ENCODE measurements at places on chromosomes 4 and X.
A peak's percentile ranks its signal among the peaks of the same experiment; 100 is the strongest.

DNA sequence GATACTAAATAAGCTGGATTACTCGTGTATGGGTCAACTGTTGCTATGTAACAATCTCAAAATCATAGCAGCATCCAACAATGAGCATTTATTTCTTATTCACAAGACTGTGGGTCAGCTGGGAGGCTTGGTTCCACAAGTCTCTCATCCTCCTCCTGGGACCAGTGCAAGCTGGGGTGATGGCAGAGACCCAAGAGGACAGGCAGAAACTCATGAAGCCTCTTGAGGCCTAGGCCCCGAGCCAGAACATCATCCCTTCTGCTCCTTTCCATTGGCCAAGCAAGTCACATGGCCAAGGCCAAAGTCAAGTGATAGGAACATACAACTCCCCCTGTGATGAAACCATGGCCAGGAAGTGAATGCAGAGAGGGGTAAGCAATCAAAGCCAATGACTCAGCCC lies 422.1 kb downstream of the BCOR start:
- no peak for DNase-seq

- DNase-seq = peak; percentile 91
These were observed 113.0 kb upstream of the SH3RF1 start for GRCh38 chr4:169383724-169384123.

DNA sequence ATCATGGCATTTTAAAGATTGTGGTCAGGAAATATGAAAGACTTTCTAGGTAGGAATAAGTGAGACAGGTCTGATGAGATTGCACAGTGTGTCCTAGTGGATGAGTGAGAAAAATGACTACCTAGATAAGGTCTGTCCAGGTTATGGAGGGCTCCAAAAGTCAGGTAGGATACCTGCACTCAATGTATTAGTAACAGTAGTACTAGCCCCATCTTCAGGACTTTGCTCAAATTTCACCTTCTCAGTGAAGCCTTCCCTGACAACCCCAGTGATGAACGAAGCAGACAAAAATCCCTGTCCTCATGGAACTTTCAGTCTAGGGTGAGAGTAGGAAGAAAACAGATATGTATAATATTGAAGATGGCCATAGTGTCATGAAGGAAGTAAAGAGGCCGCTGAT lies 85.7 kb downstream of the ZIC3 start:
- no peak for DNase-seq

GRCh38 chrX:109384699-109385098 lies 97.2 kb downstream of the GUCY2F start:
- peak; percentile 34 for DNase-seq

DNA sequence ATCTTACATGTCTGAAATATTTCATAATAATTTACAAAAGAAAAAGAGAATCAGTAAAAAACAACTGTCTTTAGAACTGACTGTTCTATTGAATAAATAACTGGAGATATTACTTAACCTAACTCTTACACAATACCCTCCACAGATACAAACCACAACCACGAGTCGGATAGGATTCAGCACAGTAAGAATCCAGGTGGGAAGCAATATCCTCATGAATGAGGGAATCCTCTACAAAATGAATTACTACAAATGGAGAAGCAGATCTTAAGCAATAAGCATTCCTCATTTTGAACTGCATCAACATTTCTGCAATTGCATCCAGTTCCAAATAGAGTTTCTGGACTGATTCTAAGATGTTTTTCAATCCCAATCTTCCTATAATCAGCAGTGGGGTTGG lies 227.1 kb downstream of the SH2D1A start:
- peak; percentile 66 for DNase-seq

- peak; percentile 74 for DNase-seq
These were observed 15.4 kb downstream of the AFP start for GRCh38 chr4:73451404-73451803.

GRCh38 chr4:125520258-125520990 lies 205.7 kb downstream of the FAT4 start:
- DNase-seq = peak; percentile 79

DNA sequence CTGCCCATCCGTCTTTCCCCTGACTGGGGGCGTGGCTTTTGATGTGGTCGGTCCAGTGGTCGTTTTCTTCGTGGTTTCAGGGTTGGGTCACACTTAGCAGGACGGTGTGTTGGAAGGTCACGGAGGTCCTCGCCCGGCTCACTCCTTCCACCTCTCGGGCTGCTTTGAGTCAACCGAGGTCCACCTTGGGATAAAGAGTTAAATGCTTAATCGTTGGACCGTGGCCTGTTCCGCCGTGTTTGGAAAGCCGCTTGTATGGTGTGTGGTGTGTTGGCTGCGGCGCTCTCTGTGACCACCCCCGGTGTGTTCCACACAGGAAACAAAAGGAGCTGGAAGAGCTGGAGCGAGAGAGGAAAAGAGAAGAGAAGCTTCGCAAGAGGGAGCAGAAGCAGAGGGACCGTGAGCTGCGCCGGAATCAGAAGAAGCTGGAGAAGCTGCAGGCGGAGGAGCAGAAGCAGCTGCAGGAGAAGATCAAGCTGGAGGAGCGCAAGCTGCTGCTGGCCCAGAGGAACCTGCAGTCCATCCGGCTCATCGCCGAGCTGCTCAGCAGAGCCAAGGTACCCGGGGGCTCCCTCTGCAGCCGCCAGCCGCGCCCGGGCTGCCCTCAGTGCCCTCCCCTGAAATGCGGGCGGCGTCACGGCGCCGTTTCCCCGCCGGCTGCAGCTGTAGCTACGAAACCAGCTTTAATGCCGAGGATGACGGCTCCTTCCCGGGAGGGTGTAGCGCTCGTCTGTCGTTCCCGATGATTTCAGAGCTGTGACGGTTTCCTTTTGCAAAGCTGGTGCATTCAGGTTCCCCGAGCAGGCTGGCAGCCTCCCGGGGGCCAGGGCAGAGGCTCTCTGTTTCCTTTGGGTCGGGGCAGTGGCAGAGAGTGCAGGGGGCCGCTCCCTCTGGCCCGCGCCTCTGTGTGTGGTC lies 7.7 kb downstream of the AKAP17A start:
- DNase-seq = no peak

DNA sequence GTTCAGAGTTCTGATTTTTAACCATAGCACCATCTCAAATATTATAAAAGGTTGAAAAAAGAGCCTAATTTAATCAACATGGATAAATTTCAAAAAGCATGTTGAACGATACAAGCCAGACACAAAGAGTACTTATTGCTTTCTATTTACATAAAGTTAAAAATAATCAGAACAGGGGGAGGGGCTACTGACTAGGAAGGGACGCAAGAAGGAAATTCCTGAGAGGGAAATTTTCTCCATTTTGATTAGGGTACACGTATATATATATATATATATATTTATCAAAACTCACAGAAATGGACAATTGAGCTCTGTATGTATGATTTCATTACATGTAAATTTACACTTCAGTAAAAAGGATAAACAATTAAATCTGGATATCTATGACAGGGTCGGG lies 482 bp upstream of the MBTPS2 start:
- peak; percentile 32 for DNase-seq

DNA sequence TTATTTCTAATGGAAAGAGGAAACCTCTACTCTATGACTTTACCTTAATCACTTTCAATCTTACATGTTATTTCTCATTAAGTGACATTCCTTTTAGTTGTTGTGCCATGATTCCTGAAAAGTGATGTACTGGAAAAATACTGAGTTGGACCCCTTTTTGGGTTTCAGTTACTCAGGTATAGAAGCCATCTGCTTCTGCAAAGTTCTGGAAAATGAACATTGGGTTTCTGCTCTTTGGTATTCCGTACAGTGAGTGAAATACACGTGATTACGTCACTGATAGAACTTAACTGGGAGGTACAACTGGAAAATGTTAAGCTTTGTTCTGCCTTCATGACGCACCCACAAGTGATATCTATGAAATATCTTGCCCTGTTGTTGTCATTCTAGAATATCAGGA lies 114.7 kb downstream of the MID1 start:
- no peak for DNase-seq

- DNase-seq = no peak
These were observed 208.1 kb upstream of the PPP3CA start for GRCh38 chr4:101555341-101555880.

DNA sequence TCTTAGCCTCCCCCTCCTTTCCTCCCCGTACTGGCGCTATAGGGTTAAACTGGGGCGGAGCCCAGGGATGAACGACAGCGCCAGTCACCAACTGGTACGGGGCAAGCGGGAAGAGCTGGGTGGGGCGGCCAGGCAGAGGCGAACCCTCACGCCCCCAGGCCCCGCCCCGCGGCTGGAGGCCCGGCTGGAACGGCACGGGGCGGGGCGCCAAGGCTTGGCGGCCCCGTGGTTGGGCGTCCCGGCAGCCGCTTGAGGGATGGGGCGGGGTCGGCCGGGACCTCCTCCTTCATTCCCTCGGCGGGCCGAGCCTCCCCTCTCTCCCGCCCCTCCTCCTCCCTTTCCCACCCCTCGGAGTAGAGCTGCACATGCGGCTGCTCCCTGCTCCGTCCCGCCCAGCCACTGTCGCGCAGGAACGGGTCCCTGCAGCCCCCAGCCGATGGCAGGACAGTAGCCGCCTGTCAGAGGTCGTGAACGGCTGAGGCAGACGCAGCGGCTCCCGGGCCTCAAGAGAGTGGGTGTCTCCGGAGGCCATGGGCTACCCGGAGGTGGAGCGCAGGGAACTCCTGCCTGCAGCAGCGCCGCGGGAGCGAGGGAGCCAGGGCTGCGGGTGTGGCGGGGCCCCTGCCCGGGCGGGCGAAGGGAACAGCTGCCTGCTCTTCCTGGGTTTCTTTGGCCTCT lies at the start of gene EDA:
Gene EDA (plus strand): TSS at position 335 of the 678 bp plus-strand sequence.
- DNase-seq = peak; percentile 66

DNA sequence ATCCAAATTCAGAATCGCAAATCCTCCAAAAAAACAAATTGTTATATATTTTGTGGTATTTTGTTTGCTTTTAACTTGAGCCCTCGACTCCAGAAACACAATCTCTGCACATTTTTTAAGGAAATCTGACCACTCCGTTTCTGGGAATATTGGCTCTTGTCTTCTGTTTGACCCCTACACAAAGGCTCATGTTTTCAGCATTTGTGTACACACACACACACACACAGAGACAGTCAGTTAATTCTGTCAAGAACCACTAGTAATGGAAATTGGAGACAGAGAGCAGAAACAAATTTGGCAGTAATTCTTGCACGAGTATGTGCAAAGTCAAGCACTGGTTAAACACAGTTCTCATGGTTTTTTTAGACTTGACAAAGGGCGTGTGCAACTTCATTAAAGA lies 115.4 kb downstream of the AFAP1 start:
- DNase-seq = peak; percentile 62

DNA sequence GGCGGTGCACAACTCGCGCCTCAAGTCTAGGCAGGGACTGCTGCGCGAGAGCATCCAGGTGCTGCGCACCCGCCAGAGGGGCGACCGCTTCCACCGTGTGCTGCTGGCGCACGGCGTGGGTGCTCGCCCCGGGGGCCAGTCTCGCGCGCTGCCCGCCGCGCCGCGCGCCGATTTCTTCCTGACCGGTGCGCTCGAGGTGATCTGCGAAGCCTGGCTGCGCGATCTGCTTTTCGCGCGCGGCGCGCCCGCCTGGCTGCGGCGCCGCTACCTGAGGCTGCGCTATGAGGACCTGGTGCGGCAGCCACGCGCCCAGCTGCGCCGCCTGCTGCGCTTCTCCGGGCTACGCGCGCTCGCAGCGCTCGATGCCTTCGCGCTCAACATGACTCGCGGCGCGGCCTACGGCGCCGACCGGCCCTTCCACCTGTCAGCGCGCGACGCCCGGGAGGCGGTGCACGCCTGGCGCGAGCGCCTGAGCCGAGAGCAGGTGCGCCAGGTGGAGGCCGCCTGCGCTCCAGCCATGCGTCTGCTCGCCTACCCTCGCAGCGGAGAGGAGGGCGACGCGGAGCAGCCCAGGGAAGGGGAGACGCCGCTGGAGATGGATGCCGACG lies 1.3 kb downstream of the CHST7 start:
- peak; percentile 33 for DNase-seq

DNA sequence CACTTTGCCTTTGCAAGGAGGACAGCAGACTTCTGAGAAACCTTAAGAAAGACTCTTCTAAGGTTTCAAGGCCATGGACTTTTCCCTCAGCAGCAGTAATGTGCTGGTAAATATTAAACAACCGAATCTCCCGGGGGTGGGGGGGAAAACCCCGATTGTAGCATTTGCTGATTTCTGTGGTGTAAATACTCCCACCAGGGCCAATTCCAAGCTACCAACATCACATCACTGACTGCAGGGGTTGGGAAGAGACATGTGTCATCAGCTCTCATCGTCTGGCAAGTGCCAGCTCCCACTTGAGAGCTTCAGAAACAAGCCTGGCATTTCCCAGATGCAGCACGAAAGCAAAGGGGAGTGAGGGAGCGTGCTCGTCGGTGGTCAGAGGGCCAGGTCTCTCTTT lies 101.2 kb downstream of the BCOR start:
- no peak for DNase-seq

DNA sequence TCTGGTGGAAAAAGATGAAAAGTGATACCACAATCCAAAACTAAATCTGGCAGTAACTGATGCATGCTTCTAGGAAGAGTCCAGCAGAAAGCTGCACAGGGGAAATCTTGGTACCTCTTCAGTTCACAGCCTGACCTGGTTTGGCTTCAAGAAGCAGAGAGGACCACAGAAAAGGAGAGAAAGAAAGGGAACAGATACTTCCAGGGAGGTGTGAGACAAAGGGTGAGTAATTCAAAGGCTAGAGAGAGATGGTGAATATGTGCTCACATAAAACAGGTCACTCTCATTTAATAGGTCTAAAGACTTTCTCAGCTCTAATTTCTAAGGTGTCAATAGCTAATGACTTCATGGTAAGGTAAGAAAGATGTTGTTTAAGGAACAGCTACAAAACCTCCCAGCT lies 11.2 kb downstream of the FGFBP2 start:
- DNase-seq = no peak

DNA sequence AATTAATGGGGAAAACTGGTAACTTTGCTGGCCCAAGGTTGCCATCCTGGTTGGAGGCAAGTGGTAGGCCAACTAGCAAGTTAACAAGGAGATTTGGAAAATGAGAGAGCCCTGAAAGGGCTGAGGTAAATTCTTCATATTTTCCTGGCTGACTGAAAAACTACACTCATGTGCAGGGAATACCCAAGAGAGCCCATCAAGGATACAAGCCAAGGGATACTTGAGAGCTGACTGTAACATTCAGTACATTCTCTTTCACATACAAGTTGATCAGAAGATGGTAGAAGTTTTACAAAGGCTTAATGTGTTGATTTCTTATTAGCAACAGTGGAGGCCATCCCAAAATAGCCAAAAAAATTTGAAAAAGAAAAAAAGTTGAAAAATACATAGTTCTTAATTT lies 33.3 kb downstream of the IL2 start:
- no peak for DNase-seq

DNA sequence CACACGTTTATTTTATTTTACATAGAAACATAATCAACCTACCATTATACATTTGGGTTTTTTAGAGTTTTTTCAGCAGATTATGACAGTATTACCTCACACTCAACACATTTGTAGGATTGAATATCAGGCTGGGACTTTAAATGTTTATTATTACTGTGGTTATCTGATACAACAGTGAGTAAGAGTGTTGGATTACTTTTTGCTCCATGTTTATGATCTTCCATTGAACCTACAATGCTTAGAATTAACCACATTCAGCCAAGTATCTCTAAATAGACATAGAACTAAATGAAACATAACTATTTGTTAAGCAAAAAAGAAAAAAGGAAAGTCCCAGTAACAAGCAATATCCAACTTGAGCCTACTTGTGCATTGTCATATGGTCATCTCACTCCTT lies 607.4 kb upstream of the PITX2 start:
- peak; percentile 81 for DNase-seq

- DNase-seq = no peak
These were observed 57.2 kb upstream of the PRRG1 start for GRCh38 chrX:37291924-37292323.

- no peak for DNase-seq
These were observed 222.4 kb downstream of the SHROOM3 start for GRCh38 chr4:76657443-76657842.

Measured in iris pigment epithelial cell (primary cell).